Activated T-helper 1 cell treated with anti-CD3 and anti-CD28 coated beads, Interleukin-12 subunit alpha, Interleukin-12 subunit beta, Interleukin-2, Interleukin-4 antibody, amounts not matched to agents 30 ng/mL and 10 ng/mL and 1 ng/mL, durations not matched to agents 14 hours and 24 hours and 36 hours (primary cell): ENCODE measurements at places on chromosomes 16 and 17.

- no peaks in the 10 kb centered on the region for H3K4me1 ChIP-seq
- no peaks in the 10 kb centered on the region for H3K36me3 ChIP-seq
- DNase-seq, result no peak
- no peak overlapping the region for H3K27ac ChIP-seq
- H3K4me3 ChIP-seq, result no peak overlapping the region
- no peaks in the 10 kb centered on the region for H3K27me3 ChIP-seq
Observed at GRCh38 chr17:79465011-79465680, 145.7 kb downstream of the RBFOX3 start.

GRCh38 chr17:58381124-58382035, 29.4 kb upstream of the SUPT4H1 start:
- DNase-seq, result no peak
- peaks cover 2% of the 10 kb centered on the region for H3K36me3 ChIP-seq
- H3K27me3 ChIP-seq, result no peaks in the 10 kb centered on the region

DNA sequence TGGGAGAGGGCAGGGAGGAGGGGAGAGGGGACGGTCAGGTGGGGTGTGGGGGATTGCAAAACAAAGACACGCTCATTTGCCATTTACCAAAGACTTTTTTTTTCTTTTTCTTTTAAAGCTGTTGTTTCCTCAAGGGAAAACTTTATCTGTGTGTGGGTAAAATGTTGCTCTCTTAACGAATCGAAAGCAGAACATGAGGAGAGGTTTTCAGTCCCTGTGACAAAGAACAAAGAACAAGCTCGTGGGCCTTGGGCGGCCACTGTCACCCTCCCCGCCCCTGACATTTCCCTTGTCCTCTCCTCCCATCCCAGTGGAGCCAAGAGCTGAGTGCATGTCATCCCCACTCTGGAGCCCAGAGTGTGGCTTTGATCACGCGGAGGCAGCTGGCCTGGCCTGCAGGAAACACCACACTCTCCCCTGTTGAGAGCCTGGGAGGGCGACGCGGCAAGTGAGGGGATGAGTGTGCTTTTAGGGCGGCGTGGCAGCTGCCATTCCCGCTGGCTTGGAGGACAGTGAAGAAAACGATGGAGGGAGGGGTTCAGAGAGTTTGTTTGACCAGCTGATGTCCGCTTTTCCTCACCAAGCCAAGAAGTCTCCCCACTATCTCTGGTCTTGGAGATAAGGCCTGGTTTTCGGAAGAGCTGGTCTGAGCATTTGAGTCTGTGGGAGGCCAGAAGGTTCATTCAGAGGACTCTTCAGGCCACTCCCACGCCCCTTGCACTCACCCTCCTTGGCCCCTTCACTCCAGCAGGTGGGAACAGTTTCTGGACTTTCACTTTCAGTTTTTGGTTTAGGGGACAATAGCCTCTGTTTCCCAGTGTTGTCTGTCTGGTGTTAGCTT, 11.4 kb downstream of the CCR7 start:
- no peaks in the 10 kb centered on the region for H3K27me3 ChIP-seq
- H3K36me3 ChIP-seq, result peaks cover 75% of the 10 kb centered on the region
- H3K4me3 ChIP-seq, result peak overlapping the region; percentile 63
- H3K4me1 ChIP-seq, result peaks cover 89% of the 10 kb centered on the region
- H3K27ac ChIP-seq, result peak overlapping the region; percentile 87
- no peak for DNase-seq

GRCh38 chr16:70341600-70341999, 5.1 kb upstream of the DDX19A start:
- DNase-seq, result no peak
- H3K27me3 ChIP-seq, result no peaks in the 10 kb centered on the region
- H3K36me3 ChIP-seq, result peaks cover 1% of the 10 kb centered on the region
- H3K27ac ChIP-seq, result no peak overlapping the region
- H3K4me3 ChIP-seq, result no peak overlapping the region

- H3K27ac ChIP-seq, result no peak overlapping the region
- no peaks in the 10 kb centered on the region for H3K4me1 ChIP-seq
- H3K4me3 ChIP-seq, result no peak overlapping the region
- DNase-seq, result no peak
Observed at GRCh38 chr17:71430281-71430680, 690.5 kb upstream of the SOX9 start.
